T-helper 2 cell (primary cell): ENCODE measurements at places on chromosomes 3 and 15.

GRCh38 chr3:181631901-181632300, 79.8 kb upstream of the SOX2 start:
- no peak for DNase-seq

- DNase-seq: no peak
These were observed 8.3 kb downstream of the MUC4 start for GRCh38 chr3:195803289-195803908.

DNA sequence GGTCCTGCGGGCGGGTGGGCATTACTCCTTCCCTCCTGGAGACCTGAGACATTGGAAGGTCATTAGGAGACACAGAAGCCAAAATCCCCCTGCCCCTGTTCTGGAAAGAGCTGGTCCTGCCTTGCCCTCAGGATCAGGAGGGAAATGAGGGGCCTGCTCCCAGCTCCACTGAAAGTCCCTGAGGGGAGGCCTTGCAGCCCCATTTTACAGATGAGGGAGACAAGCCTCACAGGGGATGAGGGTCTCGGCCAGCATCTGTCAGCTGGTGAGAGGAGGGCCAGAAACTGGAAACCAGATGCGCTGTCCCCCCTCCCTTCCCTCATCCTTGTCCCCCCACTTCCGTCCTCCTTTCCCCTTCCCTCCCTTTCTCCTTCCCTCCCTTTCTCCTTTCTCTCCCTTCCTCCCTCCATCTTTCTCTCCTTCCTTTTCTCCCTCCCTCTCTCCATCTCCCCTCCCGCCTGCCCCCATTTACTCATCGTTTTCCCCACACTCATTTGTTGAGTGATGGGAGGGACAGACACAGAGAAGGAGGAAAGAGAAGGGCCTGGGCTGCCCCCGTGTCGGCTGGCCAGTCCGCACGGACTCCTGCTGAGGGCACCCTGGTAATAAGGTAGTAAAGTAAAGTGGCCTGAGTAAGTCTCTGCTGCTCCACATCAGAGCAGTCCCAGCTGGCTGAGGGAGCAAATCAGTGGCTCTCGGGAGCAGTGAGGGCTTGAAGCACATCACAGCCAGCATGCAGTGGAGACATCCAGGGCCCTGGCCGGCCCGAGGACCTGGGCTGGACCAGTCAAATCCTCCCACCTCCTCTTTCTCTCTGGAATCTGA, 112.4 kb upstream of the ALDH1A3 start:
- DNase-seq: no peak

GRCh38 chr3:31008994-31009393, 114.5 kb upstream of the GADL1 start:
- no peak for DNase-seq

DNA sequence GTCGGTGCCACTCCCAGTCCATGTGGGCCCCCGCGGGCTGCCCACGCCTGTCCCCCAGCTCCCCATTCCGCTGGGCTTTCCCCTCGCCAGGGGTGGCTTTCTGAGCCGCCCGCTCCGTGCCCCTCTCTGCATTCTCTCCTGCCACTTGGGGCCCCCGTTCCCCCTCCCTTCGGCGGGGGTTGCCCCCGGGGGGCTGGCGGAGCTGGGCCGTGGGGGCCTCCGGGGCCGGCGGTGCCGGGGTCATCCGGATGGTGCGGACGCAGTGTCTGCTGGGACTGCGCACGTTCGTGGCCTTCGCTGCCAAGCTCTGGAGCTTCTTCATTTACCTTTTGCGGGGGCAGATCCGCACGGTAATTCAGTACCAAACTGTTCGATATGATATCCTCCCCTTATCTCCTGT, 46.5 kb downstream of the GRAMD1C start:
- no peak for DNase-seq

DNA sequence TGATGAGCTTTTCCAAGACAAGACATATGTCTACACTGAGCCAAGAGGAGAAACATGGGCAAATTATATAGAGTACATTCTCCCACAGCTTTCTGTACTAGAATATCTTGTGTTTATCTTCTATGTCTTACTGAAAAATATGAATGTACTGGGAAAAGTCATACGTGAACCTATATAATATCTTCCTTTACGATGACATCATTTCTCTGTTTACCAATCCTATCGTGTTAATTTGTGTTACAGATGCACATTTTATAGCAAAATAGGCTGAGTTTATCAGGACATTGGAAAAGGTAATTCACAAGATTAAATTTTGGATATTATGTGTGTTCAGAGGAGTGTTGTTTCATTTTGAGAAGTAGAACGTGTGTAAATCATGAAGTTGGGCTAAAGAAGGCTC, 452.5 kb upstream of the THRB start:
- DNase-seq: no peak
